A673 (cell line): ENCODE measurements at places on chromosomes 16 and 17.

GRCh38 chr16:2470603-2471015, 488 bp upstream of the NTN3 start:
- peak; percentile 54 for DNase-seq

- DNase-seq, result no peak
These were observed 354.8 kb downstream of the SEC14L1 start for GRCh38 chr17:77495575-77495974.

DNA sequence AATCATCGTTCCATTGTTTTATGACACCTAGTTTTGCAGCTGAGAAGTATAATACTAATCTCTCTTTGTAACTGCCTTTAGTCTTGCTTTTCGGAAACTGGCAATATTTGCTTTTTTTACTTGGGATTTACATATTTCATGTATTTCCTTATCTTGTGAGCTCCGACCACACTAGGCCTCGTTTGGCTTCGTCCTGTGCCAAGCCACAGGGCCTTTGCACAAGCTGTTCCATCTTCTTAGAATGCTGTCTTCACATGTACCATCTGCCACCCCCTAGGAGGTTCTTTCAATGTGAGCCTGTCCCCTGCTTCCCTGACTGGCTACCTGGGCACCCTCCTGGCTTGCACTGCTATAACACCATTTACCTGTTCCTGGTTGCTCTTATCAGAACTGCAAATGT, 77.2 kb downstream of the SHISA6 start:
- no peak for DNase-seq

DNA sequence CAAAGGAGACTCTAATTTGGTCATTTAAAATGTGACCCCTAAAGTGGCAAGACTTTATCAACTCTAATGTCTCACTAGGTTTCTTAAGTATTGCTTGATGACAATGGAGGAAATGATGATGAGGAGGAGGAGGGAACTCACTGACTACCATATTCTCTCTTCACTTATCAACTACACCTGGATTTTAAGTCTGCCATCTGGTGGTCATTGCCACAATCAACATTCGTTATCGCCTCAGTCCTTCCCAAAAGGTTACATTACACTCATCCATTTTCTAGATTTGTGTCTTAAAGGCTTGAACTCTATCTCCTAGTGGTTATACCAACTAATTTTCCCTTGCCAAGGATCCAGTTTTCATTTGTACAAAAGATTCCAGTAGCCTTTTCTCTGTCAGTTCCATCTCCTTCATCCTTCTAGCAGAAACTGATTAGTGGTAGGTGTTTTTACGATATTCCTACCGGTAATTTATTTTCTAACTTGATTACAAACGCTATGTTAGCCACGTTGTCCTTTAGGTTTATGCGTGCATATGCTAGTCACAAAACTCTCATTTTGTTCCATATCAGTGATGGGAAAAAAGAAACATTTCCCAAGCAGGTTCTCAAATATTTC, 114.6 kb upstream of the NOG start:
- peak; percentile 45 for DNase-seq

GRCh38 chr16:30805056-30805369, 18.0 kb upstream of the ZNF629 start:
- peak; percentile 19 for DNase-seq
